ENCODE measurements at places on chromosomes 16 and 17. TPM values are rescaled to one million over a fixed set of nuclear protein-coding genes. Genes with fewer than 3 reads are reported as not detected.

- no peak for DNase-seq
Measured at GRCh38 chr17:45681706-45682105, 102.4 kb upstream of the CRHR1 start.

DNA sequence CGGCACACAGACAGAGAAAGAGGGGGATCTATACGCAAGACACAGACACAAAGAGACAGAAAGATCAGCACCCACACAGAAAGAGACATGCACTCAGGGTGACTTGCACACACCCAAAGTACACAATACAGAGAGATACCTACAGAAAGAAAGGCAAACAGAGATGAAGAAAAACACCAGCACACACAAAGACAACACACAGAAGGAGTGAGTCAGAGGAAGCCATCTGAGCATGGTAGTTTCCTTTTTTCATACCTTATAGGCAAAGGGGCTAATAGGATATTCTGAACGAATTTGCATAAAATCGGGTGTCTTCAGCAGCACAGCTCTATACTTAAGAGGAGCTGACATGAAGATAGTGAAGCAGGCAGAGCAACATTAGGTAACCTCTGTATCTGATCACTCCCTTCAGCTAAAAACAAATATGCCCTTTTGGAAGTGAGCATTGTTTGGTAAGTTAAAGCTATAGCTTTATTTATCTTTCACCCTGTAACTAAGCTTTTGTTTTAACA is 198.6 kb downstream of the AATF start:
- DNase-seq: no peak

- no peak for DNase-seq
Measured at GRCh38 chr16:77925531-77925930, 96.8 kb upstream of the CLEC3A start.

Gene TSNAXIP1
- 0.32 TPM for total RNA-seq

GRCh38 chr17:31051506-31051905 is 43.3 kb upstream of the NF1 start:
- DNase-seq: no peak

DNA sequence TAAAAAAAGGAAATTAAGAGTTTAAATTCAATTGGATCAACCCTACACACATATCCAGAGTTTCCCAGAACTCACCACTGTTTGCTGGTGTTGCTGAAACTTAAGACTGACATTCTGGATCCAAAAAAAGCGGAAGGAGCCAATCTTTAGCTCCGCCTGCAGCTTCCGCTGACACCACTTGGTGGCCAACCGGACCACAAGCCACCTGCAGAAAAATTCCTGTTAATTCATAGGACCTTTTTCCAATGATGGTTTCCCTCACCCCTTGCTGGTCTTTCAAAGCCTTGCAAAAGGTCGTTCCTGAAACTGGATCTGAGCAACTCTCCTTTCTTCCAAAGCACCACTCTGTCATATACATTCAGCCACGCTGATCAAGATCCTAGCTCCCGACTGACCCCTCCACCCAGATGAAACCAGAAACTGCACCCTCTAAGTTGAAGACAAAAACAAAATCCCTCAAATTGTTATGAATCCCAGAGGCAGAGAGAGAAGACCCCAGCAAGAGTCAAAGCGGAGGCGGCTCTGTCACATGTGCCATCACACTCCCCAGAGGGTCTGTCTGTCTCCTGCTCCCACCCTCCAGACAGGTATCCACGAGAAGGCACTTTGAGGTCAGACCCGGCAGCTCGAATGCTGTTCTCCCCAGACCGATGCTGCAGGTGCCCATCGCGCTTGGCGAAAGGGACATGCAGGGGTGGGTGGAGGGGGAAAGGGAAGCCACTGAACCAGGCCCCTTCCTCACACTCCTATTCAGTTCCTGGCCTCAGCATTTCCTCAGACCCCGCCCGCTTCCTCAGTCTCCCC is 773 bp downstream of the BLTP2 start:
- DNase-seq: peak; percentile 63

Gene HEATR9
- not detected for total RNA-seq

Gene BCL6B
- total RNA-seq: 12.6 TPM

- no peak for DNase-seq
Measured at GRCh38 chr16:77273815-77274214, 74.6 kb downstream of the SYCE1L start.

Gene CD7
- total RNA-seq: 0.75 TPM

Gene ADAD2
- 0.65 TPM for total RNA-seq

DNA sequence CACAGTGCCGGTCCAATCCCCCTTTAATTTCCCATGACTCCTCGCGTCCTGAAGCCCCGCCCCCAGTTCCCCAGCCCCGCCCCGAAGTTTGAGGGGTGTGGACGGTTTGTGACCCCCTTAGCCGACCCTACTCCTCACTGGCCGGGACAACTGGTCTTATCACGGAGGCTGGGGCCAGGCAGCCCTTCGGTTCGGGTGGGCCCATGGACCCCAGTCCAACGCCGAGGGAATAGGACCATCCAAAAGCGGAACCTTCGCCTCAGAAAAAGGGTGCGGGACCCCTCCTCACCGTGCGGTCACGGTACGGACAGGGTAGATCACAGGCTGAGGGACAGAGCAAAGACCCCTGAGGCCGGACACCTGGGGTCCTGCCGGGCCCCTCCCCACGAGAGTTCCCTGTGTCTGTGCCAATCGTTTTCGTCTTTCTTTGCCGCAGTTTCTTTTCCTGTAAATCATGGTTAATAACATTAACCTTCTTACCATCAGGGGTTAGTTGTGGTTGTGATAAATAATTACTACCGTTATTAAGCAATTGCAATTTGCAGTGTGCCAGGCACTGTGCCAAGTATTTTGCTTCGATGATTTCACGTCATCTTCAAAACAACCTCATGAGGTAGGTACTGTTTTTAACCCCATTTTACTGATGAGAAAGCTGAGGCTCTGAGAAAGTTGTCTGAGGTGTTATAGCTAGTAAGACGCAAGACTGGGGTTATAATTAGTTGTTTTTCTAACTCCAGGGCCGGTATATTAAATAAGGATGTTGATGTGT is 543 bp downstream of the TMUB2 start:
- no peak for DNase-seq

All from Right ventricle myocardium superior (tissue), 1 donor.